ENCODE measurements at places on chromosomes 2 and 18.

DNA sequence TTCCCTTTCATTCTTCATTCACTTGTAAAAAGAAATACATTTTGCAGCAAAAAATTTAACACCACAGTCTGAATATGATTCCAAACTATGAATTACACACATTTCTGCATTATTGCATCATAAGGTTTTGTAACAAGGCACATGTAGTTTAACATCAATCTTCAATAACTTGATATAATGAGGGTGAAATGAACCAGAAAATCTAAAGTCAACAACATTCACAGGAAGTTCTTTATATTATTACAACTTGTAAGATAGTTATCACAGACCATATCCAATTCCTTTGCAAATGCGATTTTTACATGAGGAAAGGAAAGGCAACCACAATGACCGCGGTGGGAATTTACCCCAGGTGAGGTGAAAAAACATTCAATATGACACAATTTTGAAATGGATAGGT, 213.3 kb downstream of the NAPG start:
- DNase-seq, result no peak

DNA sequence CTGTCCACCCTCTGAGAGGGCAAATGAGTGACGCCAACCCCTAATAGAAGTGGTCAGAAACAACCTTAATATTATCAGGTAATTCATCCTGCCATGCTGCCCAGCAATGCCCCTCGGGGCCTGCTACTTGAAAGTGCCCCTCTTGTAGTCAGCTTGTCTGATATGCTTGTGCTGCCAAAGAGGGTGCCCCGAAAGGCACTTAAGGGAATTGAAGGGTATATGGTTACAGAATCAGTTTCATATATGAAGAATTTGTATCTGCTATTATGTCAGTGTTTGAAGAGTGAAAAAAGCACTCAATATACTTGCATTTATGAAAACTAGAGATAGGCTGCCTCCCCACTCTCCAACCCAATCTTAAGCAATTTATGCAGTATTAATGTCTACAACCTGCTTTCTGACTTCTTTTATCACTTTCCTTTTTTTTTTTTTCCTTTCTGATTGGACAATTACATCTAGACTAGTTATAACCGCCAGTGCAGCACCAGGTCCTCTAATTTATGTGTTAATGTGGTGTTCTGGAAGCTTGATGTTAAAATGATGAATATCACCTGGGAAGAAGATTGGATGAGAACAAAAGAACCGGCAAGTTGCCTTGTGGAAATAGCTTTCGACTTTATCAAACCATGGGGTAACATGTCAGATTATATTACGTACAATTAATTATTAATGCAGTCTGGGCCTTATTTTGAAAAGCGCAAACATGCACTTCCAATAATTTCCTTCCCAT, 646.9 kb upstream of the ACVR2A start:
- no peak for DNase-seq

DNA sequence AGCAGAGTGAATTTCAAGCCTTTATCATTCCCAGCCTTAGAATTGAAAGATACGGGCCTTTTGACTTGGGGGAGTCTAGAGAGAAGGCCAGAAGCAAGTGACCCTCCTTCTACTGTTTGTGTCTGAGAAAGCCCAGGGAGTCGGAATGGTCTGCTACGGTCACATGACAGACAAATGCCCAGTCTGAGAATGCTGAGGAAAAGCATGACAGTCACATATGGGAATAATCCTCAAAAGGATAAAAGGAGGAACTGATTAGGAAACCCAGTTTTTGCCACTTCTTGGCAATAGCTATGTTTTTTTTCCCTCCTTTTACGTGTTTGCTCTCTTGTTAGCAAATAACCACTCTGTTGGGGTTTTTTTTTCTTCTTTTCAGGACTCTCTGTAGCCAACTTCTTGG, 38.1 kb upstream of the HNRNPA3 start:
- DNase-seq, result no peak

DNA sequence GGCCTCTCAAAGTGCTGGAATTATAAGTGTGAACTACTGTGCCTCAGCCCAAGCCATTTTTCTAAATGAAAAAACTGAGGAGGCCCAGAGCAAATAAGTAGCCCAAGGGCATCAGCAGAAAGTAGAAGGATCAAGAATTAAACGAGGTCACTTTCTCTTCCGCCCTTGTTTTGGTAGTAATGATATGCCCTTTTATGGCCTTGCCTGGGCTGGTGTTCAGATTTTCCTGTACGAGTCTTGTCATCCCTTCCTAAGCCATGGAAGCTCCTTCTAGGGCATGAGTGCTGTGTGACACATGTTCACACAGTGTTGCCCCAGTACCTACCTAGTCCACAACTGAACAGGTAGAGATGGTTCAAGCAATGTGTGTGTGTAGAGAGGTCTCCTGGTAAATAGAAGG, 6.6 kb downstream of the HPCAL1 start:
- no peak for DNase-seq

DNA sequence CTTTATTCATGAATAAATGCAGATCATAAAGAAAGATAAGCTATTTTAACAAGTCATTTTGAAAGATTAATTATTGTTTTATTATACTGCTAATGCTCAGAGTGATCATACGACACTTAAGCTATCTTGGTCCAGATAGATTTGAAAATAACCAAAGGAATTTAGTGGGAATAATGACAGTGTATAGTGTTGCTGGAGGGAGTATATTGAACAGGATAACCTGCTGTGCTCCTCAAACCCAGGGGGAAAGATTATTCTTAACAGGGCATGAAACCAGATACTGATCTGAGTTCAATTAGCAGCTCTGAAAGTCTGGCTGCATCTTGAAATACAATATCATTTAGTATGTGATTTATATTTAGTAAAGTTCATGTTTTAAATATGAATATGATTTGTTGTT, 216.3 kb upstream of the ITGA4 start:
- no peak for DNase-seq

DNA sequence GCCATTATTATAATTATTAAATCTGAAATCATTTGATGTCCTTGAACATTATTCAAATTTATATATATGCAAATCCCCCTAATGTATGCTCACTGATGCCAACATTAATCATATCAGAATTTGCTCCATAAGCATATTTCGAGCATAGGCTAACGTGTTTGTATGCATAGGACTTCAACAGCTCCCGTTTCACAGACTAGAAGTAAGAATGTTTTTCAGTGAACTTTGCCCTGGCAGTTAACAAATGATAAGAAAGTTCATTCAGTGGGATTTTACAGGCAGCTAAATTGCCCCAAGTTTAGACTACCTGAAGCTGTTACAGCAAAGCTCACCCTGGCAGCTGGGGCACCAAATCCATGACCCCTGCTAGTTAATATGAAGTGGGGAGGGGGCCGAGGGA, 272.0 kb downstream of the LNPK start:
- no peak for DNase-seq

DNA sequence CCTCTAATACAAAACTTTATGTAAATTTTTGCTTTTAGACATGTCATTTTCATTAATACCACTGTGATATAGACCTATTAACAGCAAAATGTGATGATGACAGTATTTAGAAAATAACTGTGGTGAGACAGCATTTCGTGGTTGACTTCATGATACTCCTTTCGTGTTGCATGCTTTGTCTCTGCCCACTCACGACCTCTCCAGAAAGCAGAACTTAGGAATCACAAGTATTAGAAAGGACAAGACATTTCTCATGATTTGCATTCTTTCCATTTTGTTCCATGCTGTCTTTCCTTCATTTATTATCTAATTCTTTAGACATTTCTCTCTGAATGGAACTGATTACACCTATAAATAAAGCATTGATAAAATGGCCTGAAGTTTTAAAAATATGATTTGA, 85.2 kb upstream of the POU3F3 start:
- no peak for DNase-seq

- no peak for DNase-seq
These were observed 100.1 kb downstream of the THADA start for GRCh38 chr2:43495727-43496126.

- DNase-seq, result no peak
These were observed 2.5 kb downstream of the CYP1B1 start for GRCh38 chr2:38073211-38074057.

- no peak for DNase-seq
These were observed 10.9 kb downstream of the PSD4 start for GRCh38 chr2:113184531-113185230.

GRCh38 chr2:232498452-232498851, 10.8 kb upstream of the ECEL1 start:
- no peak for DNase-seq

GRCh38 chr2:205640716-205641115, 41.6 kb upstream of the NRP2 start:
- no peak for DNase-seq

GRCh38 chr2:48319863-48320262, 210.1 kb upstream of the STON1 start:
- no peak for DNase-seq

DNA sequence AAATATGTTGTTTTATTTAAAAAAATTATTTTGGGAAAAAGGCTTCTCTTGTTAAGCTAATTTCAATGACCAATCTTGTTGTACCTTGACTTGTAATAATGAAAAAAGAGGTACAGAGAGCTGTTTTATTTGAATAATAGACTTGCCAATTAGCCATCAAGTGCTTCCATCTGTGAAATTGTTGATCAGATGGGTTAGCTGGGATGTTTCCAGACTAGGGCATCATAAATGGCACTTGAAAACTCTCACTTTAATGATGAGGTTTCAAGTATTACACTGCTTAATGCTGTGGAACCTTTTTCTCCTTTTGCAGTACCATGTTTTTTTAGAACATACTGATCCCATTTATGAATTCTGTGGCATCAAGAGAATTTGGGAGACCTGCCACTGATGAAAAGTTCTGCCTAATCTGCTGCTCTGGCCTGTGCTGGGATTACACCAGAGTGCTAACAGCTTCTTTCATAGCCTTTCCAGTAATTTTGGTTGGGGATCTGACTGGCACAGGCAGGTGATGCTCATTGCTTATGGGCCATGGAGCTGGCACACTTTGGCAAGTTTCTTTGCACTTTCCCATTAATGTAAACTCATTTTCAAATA, 24.2 kb downstream of the PSMD14 start:
- DNase-seq, result no peak

GRCh38 chr18:73118121-73118816, 250.5 kb upstream of the NETO1 start:
- no peak for DNase-seq

- DNase-seq, result no peak
These were observed 72.2 kb downstream of the XRCC5 start for GRCh38 chr2:216181351-216181750.

DNA sequence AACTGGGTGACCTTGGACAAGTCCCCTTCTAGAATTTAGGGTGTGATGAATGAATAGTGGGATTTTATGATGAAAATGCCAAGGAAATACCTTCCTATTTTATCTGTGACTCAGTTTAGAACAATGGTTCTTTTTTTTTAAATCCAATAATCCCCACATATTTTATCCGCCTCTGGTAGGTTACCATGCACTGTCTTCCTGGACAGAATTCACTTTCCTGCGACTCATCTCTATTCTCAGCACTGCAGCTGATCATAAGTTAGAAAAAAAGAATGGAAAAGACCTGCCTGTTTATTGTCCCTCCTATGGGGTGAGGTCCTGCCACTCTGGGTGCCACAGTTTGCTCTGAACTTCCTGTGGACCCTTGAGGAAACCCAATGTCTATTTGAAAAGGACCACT, 73.1 kb downstream of the IRS1 start:
- DNase-seq, result no peak

DNA sequence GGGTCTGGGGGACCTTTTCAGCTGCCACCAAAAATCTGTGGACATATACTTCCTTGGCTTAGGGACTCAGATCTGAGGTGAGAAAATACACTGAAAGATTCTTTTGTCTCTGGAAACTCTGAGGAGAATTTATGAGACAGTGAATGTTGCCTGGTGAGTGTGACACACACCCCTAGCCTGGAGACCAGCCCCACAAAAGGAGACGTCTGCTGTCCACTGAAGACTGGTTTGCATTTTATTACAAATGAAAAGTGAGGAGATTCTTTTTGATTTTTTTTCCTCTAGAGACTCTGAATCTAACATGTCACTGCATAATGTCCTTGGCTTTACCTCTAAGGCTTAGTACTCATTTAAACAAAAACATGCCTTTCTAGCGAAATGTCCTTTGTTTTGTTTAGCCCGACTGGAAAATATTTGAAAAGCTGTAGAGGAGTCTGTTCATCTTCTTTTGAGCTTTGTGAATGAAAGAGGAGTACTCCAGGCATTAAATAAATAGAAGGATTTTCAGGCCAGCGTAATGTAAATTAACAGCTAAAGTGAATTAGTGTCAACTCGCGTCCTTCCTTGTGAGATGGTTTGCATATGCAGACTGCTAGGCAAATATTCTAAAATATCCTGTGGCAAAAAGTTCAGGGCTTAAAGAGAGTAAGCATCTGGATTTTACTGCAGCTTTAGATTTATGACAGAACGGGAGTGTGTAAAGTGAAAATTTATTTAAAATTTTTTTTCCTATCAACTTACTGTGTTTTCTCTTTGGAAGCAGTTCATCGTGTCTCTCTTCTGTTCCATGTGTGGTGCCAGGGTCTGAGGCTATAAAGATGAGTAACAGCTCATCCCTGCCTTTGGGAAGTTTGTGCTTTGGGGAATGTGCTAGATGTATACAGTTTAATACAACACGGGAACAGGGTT, 125.4 kb downstream of the VWA3B start:
- DNase-seq, result no peak

GRCh38 chr2:177537213-177537612, 144.6 kb downstream of the AGPS start:
- no peak for DNase-seq

DNA sequence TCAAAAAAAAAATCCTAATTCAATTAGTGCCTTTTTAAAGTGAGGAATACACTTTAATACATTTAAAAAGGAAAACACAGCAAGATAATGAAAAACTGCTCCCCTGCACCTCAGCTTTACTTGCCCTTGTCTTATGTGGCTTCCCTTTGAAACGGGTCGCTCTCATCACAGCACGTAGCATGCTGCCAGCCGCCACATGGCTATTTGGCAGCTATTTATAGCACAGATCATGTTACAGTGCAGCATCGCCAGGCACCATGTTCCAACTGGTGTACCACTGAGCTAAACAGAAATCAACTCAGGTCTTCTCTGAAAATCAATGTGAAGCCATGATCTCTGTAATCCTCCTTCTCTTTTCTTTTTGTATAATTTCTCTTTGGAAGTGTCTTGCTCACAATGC, 65.1 kb downstream of the TMEM182 start:
- DNase-seq, result no peak

- DNase-seq, result no peak
These were observed 69.2 kb upstream of the ARL4C start for GRCh38 chr2:234565842-234566619.

DNA sequence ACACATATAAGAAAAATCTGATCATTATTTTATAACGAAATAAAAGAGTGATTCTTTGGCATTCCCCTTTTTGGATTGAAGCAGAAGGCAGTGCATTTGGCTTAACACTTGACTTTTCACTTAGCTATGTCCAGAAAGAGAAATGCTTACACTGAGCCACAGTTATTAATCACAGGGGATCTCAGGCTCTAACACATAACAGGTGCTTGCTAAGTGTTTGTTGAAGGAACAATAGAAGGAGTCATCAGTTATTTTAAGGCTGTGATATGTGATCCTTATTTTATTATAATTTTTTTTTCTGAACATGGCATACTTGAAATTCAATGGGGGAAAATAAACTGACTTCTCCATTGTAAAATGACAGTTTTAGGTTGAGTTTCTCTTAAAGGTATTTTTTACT, 209.5 kb downstream of the UBE2E3 start:
- no peak for DNase-seq

Data from caudate nucleus (tissue), 63 donors.